ENCODE measurements at places on chromosomes 6 and 20. TPM values are rescaled to one million over a fixed set of nuclear protein-coding genes. Genes with fewer than 3 reads are reported as not detected.

DNA sequence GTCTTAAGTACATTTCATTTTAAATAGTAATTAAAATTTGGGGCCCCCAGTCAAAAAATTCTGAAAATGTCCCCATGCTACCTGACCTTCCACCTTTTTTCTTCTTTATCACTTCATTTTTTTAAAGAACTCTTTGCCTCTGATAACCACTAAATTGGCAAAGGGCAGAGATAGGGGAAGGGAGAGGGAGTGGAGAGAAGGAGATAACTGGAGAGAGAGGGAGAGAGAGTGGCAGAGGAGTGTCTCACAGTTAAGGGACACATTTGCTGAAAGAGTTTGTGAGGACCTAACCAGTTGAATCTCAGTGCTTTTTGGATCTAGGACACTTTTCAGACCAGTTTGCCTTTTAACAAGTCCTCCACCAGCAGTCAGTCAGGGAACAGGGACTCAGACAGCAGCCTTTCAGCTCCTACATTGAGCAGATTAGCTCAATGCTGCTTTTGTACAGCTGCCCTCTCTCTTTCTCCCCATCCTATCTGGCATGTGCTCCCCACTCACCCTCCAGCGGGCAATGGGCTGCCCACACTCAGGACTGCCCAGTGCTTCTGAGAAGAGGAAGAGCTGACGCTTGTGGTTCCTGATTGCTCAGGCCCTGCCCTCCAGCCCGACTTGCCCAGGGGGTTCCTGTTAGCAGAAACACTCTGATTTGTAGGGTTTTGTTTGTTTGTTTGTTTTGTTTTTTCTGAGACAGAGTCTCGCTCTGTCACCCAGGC lies 14.4 kb downstream of the ARMC2 start:
- no peak for DNase-seq

GRCh38 chr6:51620971-51621370 lies 466.4 kb downstream of the PKHD1 start:
- no peak for DNase-seq

DNA sequence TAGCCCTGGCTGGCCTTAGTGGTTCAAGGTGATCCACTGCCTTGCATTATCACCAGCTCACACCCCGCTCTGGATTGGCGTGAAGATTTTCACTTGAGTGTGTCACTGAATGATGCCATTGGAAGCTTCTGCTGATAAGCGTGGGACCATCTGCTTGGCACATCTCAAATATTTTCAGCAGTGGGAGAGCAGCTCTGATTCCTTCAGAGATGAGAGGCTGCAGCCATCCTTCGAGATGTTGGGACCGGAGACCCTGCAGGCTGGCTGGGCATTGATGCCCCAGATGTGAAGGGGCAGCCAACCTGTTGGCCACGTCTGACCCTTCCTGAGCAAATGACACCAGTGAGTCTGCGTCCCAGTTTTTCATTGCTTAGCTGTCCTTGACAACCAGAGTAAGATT lies at the start of gene MAS1:
MAS1 (plus strand) TSS at position 197 of the 400 bp plus-strand sequence. CDS start 15,968 bp downstream, outside the sequence.
- no peak for DNase-seq

- no peak for DNase-seq
Observed at GRCh38 chr6:81693266-81693665, 59.2 kb downstream of the TENT5A start.

- DNase-seq = no peak
Observed at GRCh38 chr6:163708466-163708865, 293.9 kb downstream of the QKI start.

DNA sequence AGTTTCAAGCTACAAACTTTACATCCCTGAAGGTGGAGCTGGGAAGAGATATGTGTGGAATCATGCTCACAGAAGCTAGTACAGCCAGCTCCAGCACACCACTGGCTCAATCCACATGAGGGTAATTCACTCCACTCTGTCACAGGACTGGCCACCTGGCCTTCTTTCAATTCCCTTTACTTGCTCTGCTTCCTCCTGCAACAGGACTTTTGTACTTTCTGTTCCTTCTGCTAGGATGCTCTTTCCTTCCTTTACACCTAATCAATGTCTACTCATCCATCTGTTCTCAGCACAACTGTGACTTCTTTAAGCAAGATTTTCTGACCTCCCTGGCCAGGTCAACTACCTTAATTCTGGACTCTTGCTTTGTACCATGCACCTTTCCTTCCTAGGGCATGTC lies 39.4 kb upstream of the MYB start:
- no peak for DNase-seq

GRCh38 chr20:63225082-63225454 lies 9.1 kb upstream of the YTHDF1 start:
- DNase-seq = no peak

DNA sequence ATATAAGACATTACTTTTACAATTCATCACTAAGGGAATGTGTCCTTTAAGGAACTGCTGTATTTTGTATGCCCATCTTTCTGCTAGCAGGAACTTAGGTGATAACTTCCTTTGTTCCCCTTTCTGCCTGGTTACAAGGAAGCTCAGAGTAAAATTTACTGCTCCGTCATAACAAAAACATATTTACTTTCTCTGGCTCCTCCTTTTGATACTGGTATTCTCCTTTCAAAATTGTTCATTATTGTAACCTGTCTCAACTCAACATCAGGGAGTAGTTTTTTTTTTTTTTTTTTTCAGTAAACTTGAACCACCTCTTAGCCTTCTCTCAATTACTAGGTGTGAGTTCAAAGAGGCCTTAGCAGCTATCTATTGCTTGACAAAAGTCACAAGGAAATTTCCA lies 37.1 kb downstream of the RIPOR2 start:
- no peak for DNase-seq

DNA sequence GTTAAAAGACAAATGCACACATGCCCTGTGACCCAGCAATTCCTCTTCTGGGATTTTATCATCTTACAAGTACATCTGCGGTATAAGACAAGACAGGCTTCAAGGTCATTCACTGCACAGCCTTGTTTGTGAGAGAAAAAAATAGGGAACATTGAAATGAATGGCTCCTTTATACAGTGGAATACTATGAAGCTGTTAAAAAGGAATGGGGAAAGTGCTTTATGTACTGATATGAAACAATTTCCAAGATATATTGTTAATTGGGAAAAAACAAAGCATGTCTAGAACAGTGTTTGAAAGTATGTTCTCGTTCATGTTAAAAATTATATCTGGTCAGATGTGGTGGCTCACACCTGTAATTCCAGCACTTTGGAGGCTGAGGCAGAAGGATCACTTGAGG lies 25.4 kb downstream of the PDRG1 start:
- no peak for DNase-seq

DNA sequence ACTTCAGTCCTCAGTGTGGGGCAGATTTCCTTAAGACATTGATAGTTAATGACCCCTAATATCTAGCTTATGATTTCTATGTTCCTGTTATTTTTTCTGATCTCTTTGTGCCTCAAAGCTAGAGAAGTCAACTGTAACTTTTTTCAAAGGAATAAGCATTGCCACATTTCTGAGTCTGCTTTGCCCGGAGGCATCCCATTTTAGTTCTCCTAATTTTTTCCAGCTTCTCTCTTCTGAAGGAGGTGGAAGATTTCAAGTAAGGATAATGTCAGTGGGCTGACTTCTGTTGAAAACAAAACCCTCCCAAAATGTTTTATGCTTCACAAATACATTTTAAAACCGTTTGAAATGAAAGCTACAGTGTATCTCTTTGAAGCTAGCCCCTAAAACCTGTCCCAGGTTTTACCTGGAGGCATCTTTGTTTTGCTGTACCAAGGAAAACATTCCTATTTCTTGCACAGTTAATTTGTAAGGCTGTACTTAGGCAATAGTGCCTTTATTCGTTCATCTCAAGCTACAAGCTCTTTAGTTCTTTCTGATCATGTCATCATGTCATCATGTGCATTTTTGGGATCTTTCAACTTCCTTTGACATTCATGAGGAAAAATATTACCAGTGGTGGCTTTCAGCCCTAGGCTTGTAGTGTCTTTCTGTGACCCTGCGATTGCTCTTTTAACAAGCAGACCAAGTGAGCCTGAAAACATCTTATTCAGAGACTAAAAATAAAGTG lies 45.7 kb downstream of the TSPYL4 start:
- no peak for DNase-seq

DNA sequence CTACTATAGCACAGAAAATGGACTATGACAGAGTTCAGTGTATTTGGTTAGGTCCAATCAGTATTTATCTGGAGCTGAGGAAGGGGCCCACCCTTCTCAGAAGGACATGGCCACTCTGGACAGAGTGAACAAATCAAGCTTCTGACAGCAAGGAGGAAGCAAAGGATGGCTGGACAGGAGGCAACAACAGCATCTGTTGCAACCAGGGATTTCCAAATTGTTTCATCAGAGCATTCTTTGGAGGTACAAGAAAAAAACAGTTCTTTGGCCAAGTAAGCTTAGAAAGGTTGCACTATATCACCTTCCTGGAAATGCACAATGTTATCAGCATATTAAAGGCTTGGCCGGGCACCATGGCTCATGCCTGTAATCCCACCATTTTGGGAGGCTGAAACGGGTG lies 118.7 kb upstream of the SLC22A16 start:
- no peak for DNase-seq

GRCh38 chr6:105164418-105164817 lies 15.4 kb downstream of the POPDC3 start:
- peak; percentile 12 for DNase-seq

GRCh38 chr6:128600397-128600951 lies 80.1 kb upstream of the PTPRK start:
- DNase-seq = peak; percentile 56

DNA sequence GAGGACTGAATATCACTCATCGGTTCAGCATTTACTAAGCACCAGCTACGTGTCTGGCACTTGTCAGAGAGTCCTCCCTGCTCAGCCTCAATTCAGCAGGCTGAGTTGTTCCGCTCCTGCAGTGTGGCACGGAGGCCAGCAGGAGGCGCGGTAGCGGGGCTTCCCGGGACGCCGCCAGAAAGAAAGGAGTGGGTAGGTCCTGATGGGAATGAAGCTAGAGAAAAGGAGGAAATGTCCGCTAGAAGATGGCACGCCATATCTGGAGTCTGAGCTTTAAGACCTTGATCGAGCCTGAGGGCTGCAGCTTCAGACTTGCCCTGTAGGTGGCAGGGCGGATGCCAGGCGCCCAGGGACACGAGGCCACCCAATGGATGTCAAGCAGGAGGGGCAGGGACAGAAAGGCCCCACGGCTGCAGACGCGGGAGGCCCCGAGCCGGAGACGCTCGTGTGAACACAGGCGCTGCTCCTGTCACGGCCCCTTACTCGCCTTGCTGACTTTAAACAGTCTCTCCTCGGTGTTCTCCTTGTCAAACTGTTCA lies 18.7 kb downstream of the SERPINB6 start:
- DNase-seq = peak; percentile 82

PI16 gene
- polyA plus RNA-seq = 1.5 TPM

B3GAT2 gene
- polyA plus RNA-seq = 0.15 TPM

BAK1 gene
- polyA plus RNA-seq = 31.5 TPM

LAMA4 gene
- 9.7 TPM for polyA plus RNA-seq

ULBP3 gene
- not detected for polyA plus RNA-seq

TFAP2A gene
- not detected for polyA plus RNA-seq

WFDC10B gene
- 1.6 TPM for polyA plus RNA-seq

FAM217A gene
- 0.08 TPM for polyA plus RNA-seq

RIPPLY2 gene
- polyA plus RNA-seq = 1.5 TPM

ESR1 gene
- polyA plus RNA-seq = 0.05 TPM

SLC32A1 gene
- polyA plus RNA-seq = not detected

Data from stomach (tissue), 19 donors.